Myocyte (in vitro differentiated cells): ENCODE measurements at places on chromosomes 12 and 14.
A peak's percentile ranks its signal among the peaks of the same experiment; 100 is the strongest.

GRCh38 chr14:65981192-65981843, 504.9 kb upstream of the CCDC196 start:
- no peak for DNase-seq

DNA sequence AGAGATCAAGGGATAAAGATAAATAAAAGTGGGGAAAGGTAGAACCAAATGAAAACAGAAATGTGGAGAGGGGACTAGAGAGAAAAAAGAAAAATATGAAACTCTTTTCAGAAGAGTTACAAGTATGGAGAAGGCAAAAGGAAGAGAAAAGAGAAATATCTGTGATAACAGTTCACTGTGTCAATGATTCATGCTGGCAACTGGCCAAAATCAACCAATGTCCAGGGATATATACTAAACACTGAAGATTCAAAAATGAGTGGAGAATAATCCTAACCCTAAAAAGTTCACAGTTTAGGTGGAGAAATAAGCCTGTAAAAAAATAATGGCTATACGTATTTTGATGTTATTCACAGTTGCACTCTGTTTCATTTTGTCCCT, 372.3 kb upstream of the KITLG start:
- peak; percentile 25 for DNase-seq

GRCh38 chr12:54276368-54276767, 3.6 kb downstream of the CBX5 start:
- no peak for DNase-seq

- peak; percentile 62 for DNase-seq
Measured at GRCh38 chr14:81447021-81447764, 47.1 kb upstream of the STON2 start.

- no peak for DNase-seq
Measured at GRCh38 chr14:59214702-59215302, 26.3 kb downstream of the DAAM1 start.

- peak; percentile 51 for DNase-seq
Measured at GRCh38 chr12:95790033-95790916, at the start of gene NTN4. Gene NTN4 (minus strand): TSS chr12:95790764. CDS start chr12:95790309, 455 bp downstream.

DNA sequence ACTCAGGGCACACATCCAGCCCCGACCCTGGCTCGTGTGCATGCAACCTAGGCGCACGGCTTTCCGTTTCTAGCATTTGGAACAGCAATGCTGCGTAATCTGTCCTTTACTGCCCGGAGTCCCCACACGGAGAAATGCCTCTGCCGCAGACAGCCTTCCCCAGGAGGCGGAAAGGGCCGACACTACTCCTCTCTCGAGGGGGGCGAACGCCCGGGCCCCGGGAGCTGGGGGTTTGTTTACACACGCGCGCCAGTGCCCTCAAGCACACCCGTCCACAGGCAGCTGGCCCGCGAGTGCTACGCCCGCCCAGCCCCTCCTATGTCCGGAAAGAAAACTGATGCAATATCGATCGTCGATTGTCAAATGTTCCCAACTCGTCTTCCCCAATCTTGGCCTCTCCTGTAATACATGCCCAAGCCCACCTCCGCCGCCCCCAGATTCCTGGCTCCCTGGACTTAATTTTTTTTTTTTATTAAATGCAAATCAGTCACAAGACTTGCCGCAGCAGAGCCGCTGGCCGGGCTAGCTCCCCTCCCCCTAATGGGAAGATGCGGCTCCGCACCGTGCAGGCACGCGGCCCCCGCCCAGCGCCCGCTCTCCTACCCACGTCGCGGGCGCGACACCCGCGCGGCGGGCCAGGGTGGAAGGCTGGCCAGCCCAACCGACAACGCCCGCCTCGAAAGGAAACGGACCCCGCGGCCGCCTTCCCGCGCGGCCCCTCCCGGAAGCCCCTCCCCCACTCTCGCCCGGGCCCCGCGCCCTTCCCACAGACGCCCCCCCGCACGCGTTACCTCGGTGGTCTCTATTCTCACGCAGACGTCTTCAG, 642 bp downstream of the SLC38A2 start:
- peak; percentile 73 for DNase-seq

DNA sequence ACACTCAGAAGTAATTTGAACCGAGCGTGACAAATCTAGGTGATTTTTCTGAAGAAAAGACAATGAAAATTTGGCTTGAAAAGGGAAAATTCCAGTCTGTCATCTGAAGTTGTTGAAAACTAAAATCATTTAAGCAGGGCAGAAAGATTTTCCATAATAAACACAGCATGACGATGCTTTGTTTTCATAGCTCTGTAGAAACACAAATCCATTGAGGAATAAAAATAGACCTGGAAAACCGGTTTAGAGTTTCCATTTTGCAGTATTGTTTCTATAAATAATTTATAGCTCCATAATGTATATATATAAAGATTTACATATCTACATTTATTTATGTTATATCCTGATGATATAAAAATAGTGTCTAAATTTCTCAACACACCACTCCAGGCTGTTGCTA, 1918.5 kb upstream of the FLRT2 start:
- DNase-seq: no peak

DNA sequence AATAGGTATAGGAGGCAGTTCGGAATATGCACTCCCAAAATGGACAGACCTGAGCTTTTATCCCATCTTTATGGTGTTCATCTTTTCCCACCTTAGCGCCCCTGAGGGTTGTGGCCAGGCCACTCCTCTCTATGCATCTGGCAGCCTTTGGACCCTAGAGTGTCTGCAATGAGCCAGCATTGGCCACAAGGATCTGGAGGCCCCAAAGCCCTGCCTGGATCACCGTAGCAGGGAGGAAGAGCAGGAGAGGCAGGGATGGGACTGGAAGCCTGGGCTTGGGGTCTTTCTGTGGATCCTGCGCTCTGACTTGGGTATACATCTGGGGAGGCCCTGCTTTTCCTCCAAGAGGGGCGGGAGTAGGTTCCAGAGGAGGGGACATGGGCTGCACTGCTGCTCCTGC, 52.5 kb downstream of the PLEKHG3 start:
- no peak for DNase-seq

DNA sequence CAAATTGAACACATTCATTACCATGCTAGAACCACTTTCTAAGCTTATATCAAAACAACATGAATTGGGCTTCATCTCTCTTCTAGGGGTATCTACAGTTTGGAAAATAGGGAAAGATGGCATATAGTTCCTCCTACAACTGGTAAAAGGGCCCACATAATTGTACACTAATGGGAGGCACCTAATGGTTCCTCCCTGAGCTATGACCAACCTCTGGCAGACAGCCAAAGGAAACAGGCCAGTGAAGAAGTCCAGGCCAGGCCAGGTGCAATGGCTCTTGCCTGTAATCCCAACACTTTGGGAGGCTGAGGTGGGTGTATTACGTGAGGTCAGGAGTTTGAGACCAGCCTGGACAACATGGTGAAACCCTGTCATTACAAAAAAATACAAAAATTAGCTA, 23.2 kb upstream of the APOF start:
- DNase-seq: peak; percentile 12

- no peak for DNase-seq
Measured at GRCh38 chr12:132719141-132719953, 8.7 kb downstream of the PGAM5 start.

GRCh38 chr12:13849456-13849855, 131.9 kb downstream of the GRIN2B start:
- no peak for DNase-seq

- no peak for DNase-seq
Measured at GRCh38 chr12:62955678-62956077, 20.7 kb upstream of the PPM1H start.

- no peak for DNase-seq
Measured at GRCh38 chr12:3083921-3084347, 6.8 kb downstream of the TSPAN9 start.

DNA sequence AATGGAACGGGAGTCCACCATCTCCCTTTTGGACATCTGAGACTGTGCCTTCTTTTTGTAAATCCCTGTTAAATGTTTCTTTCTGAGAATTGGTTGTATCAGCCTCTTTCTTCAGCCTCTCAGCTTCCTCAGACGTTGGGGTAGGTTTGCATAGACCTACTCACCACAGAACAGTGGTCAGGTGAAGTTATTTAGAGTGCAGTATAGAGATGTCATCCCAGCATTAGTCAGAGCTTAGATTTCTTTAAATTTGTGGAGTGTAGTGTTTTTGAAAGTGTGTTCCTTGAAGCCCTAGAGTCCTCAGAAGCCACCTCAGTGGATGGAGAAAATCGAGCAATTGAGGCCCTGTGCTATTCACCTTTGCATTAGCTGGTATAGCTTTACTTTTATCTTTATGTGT, 8.9 kb upstream of the EEA1 start:
- DNase-seq: no peak

DNA sequence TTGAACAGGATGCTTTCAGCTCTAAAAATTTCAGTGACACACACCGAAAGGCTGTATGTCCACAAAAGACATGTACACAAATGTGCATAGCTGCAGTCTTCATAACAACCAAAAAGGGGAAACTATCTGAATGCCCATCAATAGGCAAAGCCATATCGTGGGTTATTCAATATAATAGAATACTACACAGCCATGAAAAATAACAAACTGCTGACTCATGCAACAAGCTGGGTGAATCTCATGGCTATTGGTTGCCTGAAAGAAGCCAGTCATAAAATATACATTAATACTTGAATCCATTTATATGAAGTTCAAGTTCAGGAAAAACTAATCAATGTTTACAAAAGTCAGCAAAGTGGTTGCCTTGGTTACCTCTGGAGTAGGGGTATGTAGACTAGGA, 58.4 kb upstream of the RIN3 start:
- DNase-seq: no peak

DNA sequence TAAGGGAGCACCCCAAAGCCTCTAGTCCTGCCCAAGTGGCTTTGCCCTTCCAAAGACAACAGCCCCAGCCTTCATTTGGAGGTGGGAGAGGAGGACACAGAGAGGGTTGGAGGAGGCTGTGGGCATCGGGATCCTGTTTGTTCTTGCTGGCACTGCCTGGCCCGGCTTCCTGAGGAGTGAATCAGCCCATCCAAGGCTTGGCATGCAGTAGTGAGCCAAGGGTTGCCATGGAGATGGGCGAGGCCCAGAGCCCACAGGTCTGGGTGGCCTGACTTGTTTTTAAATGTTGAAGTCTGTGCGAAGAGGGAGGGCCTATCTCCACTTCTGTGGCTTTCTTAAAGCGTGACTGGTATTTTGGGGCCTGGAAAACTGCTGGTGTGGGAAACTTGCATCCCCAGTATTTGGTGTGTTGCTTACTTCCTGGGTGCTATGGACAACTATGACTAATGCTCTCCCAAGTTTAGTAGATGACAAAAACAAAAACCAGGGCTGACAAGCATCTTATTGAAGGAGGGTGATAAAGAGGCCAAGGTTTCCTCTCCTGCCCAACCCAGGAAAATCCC, 15.8 kb downstream of the CD9 start:
- DNase-seq: peak; percentile 99

DNA sequence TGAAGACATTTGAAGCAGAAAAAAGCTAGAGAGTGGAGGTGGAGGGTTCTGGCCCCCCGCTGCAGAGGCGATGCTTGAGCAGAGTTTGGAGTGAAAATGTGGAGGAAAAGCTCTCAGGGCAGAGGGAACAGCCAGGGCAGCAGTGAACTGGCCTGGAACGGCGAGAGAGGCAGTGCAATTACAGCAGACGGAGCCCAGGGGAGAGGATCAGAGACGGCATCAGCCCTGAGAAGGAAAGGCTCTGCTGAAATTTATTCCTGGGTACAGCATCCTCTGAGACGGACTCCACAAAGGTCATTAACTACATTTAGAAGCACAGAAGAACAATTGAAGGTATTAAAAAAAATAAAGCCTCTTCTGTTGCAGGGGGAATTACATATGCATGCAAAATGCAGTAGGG, 14.2 kb downstream of the STON2 start:
- no peak for DNase-seq

DNA sequence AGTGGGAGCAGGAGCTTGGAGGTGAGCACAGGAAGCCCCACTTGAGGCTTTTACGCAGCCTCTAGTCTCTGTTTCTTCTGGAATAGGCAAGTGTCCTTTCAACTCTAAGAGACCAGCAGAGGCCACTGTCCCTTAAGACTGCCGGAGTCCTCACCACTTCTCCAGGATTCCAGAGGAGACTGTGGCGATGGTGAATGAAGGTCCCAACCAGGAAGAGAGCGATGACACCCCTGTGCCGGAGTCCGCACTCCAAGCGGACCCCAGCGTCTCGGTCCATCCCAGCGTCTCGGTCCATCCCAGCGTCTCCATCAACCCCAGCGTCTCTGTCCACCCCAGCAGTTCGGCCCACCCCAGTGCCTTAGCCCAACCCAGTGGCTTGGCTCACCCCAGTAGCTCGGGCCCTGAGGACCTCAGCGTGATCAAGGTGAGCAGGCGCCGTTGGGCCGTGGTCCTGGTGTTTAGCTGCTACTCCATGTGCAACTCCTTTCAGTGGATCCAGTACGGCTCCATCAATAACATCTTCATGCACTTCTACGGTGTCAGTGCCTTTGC, 442 bp downstream of the FLVCR2 start:
- peak; percentile 84 for DNase-seq

DNA sequence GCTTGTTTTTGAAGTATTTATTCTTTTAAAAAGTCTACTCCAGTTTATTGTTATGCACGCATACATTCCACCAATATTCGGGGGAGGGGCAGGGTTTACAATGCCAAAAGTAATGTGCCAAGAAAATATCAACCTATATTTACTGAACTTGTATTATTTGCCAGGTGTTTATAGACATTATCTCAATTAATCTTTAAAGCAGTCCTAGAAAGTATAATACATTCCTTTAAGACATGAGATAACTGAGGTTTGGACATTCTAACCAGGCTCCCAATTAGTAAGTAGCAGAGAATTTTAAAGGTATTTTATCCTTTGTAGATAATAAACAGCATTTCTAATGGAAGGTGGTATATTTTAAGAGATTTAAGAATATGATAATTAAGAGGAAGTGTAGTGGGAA, 124.5 kb upstream of the LRIG3 start:
- no peak for DNase-seq

GRCh38 chr14:100691395-100692056, 35.2 kb upstream of the DLK1 start:
- no peak for DNase-seq

DNA sequence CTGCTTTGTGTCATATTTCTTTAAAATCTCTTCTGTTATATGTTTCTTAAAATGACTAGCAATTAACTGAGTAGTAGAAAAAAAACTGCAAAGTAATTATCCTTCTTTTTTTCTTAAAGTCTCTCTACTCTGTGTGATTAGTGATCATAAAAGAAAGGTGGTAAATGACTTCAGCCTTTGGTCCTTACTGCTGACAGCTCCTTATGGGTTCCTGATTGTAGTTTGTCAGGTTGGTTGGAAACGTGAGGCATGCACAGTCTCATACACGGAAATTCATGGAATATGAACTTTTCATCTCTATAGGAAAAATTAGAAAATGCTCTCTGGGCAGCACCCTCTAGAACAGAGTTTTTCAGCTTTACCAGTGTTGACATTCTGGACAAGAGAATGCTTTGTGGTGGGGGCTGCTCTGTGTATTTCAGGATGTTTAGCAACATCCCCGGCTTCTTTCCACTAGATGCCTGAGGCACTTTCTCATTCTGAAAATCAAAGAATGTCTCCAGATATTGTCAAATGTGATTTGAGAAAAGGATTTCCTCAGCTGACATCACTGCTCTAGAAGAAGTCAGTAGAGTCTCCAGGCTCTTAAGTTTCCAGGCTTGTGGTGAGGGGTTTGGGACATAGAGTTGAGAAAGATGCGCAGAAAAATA, 121.0 kb downstream of the PIK3C2G start:
- DNase-seq: peak; percentile 3

- no peak for DNase-seq
Measured at GRCh38 chr12:172732-173161, 41.2 kb downstream of the SLC6A12 start.
